Stimulated activated CD8-positive, alpha-beta memory T cell treated with anti-CD3 and anti-CD28 coated beads, Interleukin-2, amount 100 ng/mL, for 48 hours (primary cell): ENCODE measurements at places on chromosomes 2 and 18.

DNA sequence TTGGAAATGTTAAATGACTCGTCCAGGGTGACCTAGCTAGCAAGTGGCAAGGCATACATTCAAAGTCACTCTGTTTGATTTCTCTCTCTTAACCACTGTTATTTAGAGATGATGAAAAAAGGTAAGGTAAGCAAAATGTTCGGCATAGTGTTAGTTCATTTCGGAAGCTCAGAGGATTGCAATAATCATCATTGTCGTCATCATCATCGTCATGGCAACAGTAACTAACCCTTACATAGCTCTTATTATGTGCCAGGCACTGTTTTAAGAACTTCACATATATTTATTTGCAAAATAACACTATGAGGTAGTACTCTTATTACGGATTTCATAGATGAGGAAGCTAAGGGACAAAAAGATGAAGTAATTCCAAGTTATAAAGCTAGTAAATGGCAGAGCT, 292.7 kb upstream of the CXCR4 start:
- DNase-seq: no peak

DNA sequence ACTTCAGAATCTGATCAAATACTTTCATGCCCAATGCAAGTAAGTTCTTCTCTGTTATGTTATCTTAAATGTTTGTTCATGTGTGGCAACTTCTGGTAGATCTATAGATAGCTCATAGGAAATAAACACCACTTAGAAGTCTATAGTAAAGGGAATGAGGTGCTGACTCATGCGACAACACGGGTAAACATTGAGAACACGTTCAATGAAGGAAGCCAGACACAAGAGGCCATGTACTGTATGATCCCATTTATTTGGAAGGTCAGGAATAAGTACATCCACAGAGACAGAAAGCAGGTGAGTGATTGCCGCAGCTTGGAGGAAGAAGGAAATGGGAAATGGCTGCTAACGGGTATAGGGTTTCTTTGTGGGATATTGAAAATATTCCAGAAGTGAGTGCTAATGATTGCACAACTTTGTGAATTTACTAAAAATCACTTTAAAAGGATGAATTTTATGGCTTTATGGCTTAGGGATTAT, 95.4 kb downstream of the ITGB1BP1 start:
- DNase-seq: no peak

DNA sequence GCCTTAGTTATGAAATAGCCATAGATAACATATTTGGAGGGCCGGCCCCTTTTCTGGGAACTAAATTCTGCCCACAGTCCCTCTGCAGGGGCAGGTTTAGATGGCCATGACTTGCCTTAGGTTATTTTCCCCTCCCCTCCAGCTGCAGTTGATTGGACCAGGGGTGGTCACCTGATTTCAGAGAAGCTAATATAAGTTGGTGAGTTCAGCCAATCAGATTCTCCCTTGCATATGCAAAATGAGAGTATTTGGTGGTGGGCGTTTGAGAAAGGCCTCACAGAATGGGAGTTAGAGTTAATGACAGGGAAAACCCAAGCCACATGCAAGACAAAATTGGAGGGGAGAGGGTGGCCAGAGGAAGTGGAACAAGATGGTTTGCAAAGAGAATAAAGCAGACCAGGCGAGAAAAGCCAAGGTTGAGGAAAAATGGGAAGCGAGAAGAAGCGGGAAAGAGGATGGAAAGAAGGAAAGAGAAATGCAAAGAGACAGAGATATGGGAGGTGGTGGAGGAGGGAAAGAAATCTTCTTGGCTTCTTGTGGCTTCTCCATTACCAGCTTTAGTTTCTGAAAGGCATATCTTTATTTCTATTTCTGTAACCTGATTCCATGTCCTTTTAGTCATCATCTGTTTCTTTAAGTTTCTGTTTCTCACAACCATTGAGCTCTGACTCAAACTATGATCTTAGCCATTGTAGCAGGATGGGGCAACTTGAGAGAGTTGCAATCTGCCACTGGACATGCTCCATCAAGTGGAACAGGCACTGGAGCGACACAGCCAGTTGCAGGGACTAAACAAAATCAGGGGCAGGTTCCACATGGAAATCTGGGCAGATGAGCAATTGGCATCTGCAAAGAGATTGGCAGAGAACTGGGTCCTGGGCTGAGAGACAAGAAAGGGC, 108.1 kb upstream of the SIX3 start:
- DNase-seq: no peak

DNA sequence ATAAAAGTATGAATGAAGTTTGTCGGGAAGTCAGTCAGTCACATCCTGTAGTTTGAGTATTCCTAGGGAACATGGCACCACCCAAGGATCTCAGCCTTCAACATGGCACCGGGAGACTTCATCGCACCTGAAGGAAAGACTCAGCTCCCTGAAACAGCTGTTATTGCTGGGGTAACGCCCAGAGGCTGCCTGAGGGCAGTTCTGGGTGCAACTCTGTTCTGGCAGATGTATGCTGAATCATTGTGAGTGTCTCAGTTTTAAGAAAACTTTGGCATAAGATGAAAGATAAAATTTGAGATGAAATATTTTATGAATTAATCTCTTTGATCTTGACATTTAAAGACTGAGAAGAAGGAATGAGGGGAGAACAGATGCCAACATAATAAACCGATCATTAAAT, 49.9 kb upstream of the SERPINB2 start:
- no peak for DNase-seq

DNA sequence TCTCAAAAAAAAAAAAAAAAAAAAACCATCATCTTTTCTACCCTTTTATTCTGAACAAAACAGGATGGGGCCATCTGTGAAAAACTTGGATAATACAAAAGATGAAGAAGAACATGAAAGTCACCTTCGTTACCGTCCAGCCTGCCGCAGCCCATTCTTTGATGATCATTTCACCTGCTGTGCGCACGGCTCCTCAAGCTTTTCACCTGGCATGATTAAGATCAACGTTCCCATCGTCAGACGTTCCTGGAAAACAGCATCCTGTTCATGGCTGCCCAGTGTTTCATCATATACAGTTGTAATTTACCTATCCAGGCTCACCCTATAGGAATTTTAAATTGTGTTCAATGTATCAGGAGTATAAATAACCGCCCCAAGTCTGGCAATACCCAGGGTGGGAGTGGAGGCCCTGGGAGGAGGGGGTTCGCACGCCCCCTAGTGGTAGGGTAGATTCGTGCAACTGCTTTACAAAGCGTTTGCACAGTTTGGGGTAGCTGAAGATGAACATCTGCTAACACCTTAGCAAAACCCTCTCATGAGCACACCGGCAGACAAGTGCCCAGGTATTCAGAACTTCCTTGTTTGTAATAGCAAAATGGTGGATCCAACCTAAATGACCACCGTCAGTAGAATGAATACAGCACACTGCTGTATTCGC, 49.0 kb upstream of the GLI2 start:
- DNase-seq: no peak

- no peak for DNase-seq
Measured at GRCh38 chr2:207311316-207312005, 145.7 kb upstream of the KLF7 start.

DNA sequence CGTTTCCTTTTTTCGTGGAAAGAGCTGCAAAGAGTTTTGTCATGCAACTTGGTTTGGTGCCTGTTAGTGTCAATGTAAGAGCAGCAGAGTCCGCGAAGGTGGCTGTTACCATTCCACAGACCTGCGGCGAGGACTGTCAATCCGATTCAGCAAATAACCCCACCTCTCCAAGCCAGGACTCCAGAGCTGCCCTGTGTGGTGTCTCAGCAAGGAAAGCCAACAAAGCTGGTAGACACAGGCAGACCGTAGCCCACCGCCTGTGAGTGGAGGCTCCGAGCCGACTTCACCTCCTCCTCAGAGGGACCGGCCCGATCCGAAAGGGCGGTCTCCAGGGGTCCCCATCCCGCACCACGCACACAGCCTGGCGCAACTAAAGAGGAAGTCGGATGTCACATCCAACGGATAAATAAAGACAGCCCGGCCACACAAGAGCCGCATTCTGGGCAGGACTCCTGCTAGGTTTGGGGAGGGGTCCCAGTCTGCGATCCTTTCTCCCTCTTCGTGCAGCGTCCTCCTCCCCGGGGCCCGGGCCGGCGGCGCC, 819 bp downstream of the ANKRD44 start:
- DNase-seq: no peak

GRCh38 chr18:80239830-80240229, 7.5 kb downstream of the PARD6G start:
- no peak for DNase-seq

- DNase-seq: no peak
Measured at GRCh38 chr2:48519593-48519992, 10.4 kb upstream of the STON1 start.

- DNase-seq: no peak
Measured at GRCh38 chr2:153912798-153913396, 41.2 kb downstream of the GALNT13 start.

DNA sequence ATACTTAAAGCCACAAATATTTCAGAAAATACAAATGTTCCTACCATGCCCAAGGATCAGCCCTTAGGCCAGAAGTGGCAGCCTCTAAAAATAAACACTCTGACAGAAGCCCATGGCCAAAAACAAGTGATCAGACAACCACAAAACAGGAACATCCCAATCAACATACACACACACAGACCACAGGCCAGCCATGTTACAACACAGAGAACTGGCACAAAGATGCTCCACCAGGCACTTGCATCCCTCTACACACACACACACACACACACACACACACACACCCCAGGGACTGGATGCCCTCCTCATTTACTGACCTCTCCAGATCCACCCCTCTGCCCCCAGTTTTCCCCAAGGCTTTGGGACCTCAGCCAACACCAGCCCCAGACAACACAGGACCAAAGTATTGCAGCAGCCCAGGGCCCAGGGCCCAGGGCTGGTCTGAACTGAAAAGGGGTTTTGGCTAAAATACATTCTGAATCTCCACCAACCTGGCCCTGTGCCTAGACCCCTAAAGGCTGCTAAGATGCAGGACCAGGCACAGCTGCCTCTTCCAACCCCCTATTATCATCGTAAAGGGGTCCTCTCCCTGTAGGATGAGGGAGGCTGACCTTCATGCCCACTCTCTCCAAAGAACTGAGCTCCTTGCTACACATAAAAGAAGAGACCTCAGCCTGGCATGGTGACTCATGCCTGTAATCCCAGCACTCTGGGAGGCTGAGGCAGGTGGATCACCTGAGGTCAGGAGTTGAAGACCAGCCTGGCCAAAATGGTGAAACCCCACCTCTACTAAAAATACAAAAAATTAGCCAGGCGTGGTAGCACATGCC, 151.4 kb downstream of the TNS1 start:
- DNase-seq: no peak

DNA sequence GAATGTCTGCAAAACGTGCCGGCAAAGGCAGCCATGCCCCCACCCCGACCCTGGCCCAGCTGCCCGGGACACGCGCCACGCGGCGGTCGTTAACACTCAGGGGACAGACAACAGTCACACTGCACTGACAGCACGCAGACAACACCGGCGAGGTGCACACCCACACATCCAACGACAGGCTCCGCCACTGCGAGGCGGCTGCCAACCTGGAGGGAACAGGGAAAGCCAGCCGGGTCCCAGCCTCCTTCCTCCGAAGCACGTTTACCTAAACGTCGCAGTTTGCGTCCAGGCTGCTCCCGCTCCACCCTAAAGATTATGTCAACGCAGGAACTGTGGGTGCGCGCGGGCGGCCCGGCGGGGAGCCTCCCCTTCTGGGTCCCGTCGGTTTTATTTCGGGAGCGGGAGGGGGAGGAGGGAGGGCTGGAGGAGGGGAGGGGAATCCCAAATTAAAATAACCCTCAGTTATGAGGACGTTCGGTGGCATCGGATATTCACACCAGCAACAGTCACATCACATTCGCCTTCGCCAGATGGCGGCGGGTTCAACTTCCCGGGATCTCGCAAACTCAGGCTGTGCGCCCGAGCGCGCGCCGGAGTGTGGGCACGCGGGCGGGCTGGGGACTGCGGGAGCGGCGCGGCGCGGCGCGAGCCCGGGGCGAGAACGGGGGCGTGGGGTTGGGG, 644 bp downstream of the PTGR3 start:
- DNase-seq: no peak

DNA sequence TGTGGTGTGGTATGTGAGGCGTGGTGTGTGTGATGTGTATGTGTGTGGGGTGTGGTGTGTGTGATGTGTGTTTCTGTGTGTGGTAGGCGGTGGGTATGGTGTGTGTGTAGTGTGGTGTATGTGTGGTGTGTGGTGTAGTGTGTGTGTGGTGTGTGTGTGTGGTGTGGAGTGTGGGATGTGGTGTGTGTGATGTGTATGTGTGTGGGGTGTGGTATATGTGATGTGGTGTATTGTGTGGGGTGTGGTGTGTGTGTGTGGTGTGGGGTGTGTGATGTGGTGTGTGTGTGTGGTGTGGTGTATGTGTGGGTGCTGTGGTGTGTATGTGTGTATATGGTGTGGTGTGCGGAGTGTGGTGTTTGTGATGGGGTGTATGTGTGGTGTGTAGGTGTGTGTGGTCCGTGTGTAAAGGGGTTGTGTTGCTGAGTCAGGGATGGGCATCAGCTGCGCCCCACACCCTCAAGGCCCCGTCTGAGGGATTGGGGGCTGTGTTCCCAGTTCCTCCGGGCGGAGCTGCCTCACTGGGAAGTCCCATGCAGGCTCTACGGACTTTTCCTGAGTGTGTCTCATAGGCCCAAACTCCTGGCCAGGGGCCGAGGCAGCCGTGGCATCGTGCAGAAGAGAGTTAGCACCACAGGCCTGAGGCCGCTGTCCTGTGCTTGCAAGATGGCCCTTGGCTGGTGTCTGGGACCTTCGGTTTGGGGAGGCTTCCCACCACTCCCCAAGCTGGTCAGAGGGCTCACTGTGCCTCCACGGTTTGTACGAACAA, 18.2 kb upstream of the ARL4C start:
- no peak for DNase-seq

DNA sequence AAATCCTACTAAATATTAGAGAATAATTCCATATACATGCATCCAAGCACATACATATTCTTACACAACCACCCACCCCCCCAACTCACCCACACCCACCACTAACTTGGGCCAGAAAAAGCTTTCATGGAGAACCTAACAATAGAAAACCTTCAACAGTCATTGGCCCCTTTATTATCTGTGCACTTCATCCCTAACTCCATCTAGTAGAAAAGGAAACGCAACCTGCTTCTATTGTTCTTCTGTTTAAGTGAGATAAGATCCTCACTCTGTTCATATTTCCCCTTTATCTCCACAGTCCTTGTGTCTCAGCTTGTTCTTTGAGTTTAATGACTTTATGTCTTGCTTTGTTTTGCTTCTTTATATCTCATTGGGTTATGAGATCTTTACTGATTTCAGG, 1740.2 kb upstream of the CELF4 start:
- DNase-seq: no peak

GRCh38 chr2:190468814-190469569, 60.8 kb downstream of the MFSD6 start:
- DNase-seq: no peak

GRCh38 chr18:72742002-72742401, 125.8 kb downstream of the NETO1 start:
- no peak for DNase-seq

GRCh38 chr2:160898581-160899307, 261.5 kb upstream of the TANK start:
- DNase-seq: no peak
